ENCODE measurements at places on chromosomes 3 and 15.

DNA sequence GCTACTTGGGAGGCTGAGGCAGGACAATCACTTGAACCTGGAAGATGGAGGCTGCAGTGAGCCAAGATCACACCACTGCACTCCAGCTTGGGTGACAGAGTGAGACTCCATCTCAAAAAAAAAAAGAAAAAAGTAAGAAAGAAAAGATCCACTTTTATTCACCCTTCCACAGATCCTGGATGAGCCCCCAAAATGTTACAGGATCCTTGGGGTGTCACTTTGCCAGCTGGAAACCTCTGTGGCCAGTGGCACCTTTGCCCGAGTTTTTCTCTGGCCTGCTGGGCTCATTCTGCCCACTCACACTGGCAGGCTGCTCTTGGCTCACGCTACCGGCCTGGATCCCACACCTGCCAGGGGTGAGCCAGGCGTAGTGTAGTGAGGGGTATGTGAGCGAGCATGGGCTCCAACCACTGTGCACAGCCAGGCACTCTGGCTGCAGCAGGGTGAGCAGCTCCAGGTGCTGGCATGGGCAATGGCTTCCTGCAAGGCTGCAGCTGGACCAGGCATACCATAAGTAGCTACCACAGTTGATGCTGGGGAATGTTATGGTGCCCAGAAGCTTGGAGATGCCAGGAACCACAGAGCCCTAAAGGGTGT is 57.8 kb upstream of the C15orf39 start:
- no peak for DNase-seq

GRCh38 chr3:151386056-151386455 is 1.5 kb upstream of the P2RY12 start:
- no peak for DNase-seq

DNA sequence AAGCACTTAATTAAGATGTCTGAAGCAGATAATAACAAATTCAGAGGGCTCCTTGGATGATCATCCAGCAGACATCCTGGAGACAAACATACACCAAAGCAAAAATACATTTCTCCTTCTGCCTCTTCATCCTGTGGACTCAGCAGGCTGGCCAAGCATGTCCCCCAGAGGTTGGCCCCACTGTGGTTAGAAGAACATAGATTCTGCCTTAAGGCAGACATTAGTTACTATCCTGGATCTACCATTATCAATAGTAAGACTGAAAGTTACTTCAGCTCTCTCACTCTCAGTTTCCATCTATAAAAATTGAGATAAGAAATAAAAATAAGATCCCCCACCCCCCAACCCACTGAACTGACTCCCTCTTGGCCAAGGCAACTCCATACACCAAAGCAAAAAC is 28.6 kb upstream of the TGFBR2 start:
- DNase-seq: no peak

GRCh38 chr15:48170981-48171380 is 7.1 kb downstream of the MYEF2 start:
- no peak for DNase-seq

DNA sequence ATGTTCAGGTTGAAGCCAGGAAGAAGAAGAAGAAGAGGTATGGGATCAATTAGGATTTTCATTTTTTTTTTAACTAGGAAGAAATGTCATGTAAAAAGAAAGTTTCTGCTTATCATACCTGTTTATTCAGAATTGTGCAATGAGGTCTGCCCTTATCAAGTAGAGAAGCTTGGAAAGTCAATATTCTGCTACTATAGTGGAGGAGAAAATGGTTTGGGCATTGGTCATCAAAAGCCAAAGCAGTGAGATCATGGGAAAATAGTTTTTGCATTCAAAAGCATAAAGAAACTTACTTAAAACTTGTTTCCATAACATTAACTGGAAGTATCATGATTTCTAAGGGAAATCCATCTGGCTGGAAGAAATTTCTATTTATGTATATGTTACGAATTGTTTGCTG is 1239.2 kb downstream of the NSUN3 start:
- DNase-seq: no peak

- DNase-seq: no peak
These were observed 34.7 kb upstream of the SLC41A3 start for GRCh38 chr3:126118591-126118990.

DNA sequence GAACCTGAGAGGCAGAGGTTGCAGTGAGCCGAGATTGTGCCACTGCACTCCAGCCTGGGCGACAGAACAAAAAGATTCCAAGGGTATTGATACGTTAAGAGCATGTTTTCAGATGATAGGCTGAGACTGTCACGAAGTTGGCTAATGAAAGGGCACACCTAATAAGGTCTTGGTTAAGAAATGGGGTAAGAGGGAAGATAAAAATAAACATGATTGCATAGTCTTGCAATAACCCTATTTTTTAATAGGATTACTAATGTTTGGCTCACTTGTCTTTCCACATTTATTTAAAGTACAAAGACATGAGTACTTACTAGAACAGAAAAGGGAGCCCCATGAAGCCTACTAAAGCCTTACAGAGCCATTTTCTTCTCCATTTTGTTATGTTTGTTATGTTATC is 109.0 kb downstream of the FRMD4B start:
- DNase-seq: no peak

Data from activated gamma-delta T cell treated with anti-CD3 and anti-CD28 coated beads, Interleukin-2, amount 50 U/mL, for 16 hours (primary cell).